ENCODE measurements at places on chromosomes 3 and 15.
A peak's percentile ranks its signal among the peaks of the same experiment; 100 is the strongest.

DNA sequence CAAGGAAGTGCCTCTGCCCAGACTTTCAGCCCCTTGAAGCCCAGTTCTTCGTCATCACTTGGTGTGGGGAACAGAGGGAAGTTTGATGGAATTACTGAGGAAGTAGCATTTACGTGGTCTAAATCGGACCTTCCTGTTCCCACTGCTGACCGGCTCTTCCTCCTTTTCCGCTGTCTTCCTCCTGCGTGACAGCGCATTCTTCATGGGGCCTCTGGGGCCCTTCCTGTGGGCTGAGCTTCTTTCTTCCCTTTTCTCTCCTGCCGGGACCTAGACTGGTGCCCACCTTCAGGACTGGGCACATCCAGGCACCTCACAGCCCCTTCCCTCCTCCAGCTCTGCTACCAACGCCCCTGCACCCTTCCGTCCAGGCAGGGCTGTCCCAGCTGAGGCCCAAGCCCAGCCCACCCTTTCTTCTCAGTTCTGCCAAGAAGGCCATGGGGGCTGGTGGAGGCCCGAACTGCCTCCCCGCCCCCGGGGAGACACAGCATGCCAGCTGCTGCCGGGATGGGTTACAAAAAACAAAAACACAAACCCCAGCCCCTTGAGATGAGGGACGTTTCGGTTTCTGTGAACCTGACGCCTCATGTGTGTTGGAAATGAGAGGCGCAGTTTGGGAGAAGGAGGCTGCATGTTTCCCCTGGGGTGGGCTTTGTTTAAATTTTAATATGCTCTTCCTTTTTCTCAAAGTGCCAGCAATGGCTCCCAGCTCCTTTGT is 19.1 kb downstream of the ZNF710 start:
- DNase-seq, result no peak

GRCh38 chr3:172673210-172673679 is 37.6 kb downstream of the NCEH1 start:
- peak; percentile 50 for DNase-seq

GRCh38 chr15:22810033-22810852 is 23.8 kb downstream of the NIPA1 start:
- no peak for DNase-seq

DNA sequence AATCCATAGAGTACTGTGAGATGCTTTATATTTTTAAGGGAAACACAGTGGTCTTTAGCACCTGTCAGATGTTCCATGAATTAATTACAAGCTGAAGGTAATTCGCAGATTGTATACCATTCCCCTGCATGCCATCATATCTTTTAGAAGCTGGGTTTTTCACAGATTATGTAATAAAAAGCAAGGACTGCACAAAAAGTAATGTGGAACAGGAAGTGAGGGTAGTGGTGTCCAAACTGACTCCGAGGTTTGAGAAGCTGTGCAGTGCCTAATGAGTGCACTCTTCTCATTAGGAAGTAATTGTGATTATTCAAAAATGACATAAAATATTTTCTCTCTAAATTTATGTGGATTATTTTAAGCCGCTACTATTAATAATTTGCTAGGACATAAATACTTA is 123.2 kb downstream of the GOLIM4 start:
- no peak for DNase-seq

GRCh38 chr15:92606126-92606835 is 49.3 kb downstream of the FAM174B start:
- DNase-seq, result no peak

DNA sequence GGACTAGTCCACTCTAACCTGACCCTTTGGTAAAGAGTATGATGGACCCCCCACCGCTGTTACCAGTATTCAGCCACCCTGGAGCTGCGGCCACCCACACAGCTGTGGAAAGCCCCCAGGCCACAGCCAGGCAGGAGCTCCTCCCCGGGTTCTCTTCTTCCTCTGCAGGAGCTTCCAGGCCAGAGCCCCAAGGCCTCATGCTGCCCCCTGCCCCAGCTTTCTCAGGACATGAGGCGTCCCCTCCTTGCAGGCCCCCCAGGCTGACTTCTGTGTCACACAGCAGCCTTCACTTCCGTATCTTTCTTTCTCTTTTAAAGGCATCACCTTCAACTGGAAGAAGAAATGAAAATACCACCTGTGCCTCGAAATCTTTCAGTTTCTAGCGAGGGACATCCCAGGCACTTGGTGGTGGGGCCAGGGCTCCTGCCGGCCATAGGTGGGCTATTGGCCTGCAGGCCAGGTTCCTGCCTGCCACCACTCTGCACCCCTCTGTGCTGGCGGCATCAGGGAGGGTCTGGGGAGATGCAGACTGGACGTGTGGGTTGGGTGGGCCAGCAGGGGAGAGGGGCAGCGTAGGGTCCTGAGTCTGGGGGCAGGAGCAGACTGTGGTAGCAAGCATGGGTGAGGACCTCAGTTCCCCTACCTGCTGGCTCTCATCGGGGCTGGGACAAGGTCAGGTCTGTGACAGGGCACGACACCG is 19.9 kb downstream of the KLF13 start:
- DNase-seq, result peak; percentile 78

GRCh38 chr3:122406198-122406597 is 9.7 kb downstream of the WDR5B start:
- DNase-seq, result no peak

GRCh38 chr3:98977520-98977919 is 76.0 kb upstream of the DCBLD2 start:
- no peak for DNase-seq

GRCh38 chr3:125289429-125289981 is 77.0 kb upstream of the SLC12A8 start:
- no peak for DNase-seq

DNA sequence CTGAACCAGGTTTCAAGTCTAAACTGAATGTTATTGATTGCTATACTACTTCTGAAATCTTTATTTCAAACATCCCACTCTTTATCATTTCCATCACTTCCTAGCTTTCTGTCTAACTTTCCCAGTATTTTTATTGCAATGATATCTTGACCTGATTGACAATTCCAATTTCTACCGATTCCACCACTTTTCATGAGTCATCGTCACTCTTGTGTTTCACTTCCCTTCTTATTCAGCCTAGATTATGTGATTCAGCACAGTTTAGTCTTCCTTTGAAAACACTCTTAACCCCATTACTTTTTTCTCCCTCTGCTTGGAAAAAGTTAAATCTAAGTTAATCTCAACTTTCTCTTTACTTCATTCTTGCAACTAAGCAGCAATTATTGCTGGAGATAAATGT is 62.6 kb downstream of the SLC7A14 start:
- no peak for DNase-seq

DNA sequence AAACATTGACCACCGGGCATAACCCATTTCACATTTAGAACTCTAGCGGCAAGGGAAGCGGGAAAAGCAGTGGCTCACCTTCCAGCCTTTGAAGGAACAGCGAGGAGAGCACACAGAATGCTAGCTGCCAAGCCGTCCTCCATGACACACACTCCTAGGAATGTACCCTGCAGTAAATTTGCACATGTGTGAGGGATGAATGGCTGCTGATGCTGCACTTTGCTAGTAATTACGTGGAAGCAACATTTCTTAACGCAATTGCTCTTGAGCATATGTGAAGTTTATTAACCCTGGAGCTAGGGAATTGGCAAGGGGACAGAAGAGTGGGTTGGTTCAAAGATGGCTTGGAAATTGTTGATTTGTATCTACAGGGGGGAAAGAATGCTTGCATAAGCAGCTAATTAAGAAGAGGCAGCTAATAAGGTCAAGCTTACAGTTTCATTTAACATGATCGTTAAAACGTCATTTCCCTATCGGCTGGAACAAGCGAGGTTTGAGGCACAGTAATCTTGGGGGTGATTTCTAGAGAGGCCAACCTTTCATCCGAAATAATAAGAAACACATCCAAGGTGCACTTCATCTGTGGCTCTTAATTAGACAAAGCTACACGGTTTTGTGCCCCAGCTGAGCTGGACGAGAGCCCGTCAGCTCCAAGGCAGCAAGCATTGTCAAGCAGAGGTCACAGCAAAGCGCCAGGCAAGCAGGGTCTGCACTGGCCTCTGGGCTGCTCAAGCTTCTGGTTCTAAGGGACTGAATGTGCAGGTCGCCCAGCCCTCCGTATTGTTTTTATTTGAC is 123.4 kb downstream of the CHSY1 start:
- no peak for DNase-seq

- DNase-seq, result no peak
Observed at GRCh38 chr15:85112997-85113396, 131.3 kb downstream of the PDE8A start.

- no peak for DNase-seq
Observed at GRCh38 chr15:99326235-99326634, 75.0 kb downstream of the LRRC28 start.

- no peak for DNase-seq
Observed at GRCh38 chr3:133408961-133409360, 9.1 kb downstream of the BFSP2 start.

GRCh38 chr3:25438791-25439555 is 10.9 kb downstream of the RARB start:
- no peak for DNase-seq

GRCh38 chr3:171666516-171666915 is 143.8 kb downstream of the PLD1 start:
- DNase-seq, result no peak

- no peak for DNase-seq
Observed at GRCh38 chr3:44055951-44056350, 185.7 kb upstream of the TOPAZ1 start.

DNA sequence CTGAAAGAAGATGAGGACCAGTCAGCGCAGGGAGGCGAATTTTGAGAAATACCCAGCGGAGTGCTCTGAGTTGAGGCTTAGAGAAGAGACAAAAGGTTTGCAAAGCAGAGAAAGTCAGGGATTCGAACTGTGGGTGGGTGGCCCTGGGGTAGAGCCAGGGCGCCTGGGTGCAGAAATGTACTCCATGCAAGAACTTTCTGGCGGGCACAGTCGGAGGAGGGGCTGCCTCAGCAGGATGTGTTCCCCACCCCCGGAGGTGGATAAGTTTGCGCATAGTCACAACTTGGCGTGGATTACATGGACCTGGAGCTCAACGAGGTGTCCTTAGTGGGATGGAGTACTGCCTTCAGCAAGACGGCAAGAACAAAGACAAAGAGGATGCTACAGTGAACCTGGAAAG is 117.3 kb upstream of the ALDH1A3 start:
- DNase-seq, result no peak

GRCh38 chr3:124201786-124202185 is 209.9 kb upstream of the ROPN1 start:
- no peak for DNase-seq

DNA sequence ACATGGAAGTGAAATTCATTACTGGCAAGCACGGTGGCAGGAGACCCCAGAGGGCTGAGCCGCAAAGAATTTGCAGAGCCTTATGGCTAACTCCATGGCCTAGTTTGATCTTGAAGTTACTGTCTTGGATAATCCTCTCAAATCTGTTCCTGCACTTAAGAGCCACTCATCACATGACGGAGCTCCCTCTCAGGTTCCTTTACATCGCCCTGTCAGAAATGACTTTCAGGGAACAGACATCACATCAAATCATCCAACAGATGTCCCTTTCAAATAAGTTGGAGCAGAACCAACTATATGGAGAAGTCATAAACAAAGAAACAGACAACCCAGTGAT is 328.8 kb upstream of the THBS1 start:
- no peak for DNase-seq

DNA sequence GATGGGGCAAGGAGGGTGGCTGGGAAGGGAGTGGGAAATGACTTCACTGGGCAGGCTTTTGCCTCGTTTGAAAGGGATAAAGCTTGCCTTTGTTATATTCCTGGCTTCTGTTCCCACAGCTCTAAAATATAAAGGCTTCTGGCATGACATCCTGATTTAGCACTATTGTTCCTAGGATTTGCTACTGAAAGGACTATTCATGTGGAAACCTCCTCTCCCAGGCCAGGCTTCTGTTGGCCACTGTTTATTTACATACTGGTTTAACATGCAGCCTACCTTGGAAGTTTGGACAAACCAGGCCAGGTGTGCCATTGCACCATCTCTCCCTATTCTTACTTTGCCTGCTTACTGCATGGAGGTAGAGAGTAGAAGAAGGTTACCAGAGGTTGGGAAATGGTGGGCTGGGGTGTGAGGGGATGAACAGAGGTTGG is 2.4 kb upstream of the LMCD1 start:
- DNase-seq, result no peak

DNA sequence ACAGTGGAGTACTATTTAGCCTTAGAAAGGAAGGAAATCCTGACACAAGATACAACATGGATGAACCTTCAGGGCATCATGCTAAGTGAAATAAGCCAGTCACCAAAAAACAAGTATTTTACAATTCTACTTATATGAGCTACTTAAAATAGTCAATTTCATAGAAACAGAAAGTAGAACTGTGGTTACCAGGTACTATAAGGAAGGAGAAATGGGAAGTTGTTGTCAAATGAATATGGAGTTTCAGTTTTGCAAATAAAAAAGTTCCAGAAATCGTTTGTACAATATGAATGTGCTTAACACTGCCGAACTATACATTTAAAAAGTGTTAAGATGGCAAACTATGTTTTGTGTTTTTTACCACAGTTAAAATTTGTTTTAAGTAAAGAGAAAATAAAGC is 26.8 kb downstream of the TRANK1 start:
- no peak for DNase-seq

- DNase-seq, result no peak
Observed at GRCh38 chr3:64150623-64151207, 74.6 kb downstream of the PRICKLE2 start.

GRCh38 chr3:117955196-117955595 is 1079.5 kb downstream of the IGSF11 start:
- DNase-seq, result no peak

GRCh38 chr3:64311424-64312061 is 86.3 kb upstream of the PRICKLE2 start:
- DNase-seq, result no peak

DNA sequence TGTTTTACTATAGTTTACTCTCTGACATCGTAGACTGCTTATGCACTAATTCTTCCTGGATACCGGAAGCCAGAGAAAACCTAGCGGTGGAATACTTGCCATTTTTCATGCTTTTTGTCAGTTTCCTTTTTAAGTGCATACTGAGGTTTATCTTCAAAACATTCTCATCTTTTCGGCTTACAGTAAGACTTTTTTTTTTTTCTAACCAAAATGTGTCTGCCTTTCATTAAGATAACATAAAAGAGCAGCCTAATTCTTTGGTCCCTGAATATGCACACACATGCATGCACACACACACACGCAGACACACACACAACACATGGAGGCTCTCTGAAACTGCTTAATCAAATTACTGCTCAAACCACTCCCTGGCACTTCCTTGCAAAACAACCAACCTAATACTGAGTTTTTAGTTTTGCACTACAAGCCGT is 1.3 kb downstream of the ZNF445 start:
- no peak for DNase-seq

- DNase-seq, result no peak
Observed at GRCh38 chr3:98806521-98806920, 43.4 kb downstream of the ST3GAL6 start.

- DNase-seq, result no peak
Observed at GRCh38 chr3:127121885-127122284, 71.0 kb upstream of the PRR23E start.

DNA sequence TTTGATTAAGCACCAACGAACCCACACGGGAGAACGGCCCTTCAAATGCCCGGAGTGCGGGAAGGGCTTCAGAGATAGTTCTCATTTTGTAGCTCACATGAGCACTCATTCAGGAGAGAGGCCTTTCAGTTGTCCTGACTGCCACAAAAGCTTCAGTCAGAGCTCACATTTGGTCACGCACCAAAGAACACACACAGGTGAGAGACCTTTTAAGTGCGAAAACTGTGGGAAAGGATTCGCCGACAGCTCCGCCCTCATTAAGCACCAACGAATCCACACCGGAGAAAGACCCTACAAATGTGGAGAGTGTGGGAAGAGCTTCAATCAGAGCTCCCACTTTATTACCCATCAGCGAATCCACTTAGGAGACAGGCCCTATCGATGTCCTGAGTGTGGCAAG is 8.7 kb downstream of the ZNF774 start:
- DNase-seq, result no peak
